ENCODE measurements at places on chromosomes 16 and 17.

DNA sequence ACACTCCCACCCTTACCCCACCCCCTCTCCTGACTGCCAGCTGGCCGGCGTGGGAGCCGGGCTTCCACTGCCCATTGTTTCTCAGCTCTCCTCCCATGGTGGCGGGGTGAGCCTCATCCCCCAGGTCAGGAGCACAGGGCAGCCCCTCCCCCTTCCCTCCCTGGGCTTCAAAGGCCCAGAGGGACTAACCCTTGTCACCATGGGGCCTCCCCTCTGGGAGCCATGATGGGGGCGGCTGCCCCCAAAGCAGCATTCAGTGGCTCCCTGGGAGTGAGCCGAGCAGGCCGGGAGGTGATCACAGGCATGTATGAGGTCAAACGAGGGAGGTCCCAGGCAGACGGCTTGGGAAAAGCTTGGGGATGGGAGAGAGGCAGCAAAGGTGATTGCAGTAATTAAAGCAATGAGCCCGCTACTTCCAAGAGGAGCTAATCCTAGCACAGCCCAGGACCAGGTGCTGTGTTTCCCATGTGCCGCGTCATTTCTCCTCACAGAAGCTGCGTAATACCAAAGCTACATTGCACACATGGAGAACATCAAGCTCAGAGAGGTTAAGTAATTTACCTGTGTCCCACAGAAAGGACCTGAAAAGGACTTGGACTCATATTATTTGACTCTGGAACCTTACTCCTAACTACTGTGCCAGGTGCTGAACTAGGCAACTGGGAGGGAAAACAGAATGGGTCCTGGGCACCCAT is 24.5 kb downstream of the CDK5RAP3 start:
- no peak for DNase-seq

GRCh38 chr16:87094556-87094865 is 222.7 kb downstream of the C16orf95 start:
- DNase-seq = no peak

GRCh38 chr16:88131256-88131655 is 180.0 kb downstream of the BANP start:
- no peak for DNase-seq

- DNase-seq = no peak
Measured at GRCh38 chr16:7376227-7376626, 43.6 kb downstream of the RBFOX1 start.

GRCh38 chr17:28865946-28866752 is 11.3 kb downstream of the ERAL1 start:
- no peak for DNase-seq

- no peak for DNase-seq
Measured at GRCh38 chr16:87685766-87686165, 80.0 kb downstream of the KLHDC4 start.

GRCh38 chr16:87955302-87956097 is 4.3 kb downstream of the BANP start:
- DNase-seq = no peak

DNA sequence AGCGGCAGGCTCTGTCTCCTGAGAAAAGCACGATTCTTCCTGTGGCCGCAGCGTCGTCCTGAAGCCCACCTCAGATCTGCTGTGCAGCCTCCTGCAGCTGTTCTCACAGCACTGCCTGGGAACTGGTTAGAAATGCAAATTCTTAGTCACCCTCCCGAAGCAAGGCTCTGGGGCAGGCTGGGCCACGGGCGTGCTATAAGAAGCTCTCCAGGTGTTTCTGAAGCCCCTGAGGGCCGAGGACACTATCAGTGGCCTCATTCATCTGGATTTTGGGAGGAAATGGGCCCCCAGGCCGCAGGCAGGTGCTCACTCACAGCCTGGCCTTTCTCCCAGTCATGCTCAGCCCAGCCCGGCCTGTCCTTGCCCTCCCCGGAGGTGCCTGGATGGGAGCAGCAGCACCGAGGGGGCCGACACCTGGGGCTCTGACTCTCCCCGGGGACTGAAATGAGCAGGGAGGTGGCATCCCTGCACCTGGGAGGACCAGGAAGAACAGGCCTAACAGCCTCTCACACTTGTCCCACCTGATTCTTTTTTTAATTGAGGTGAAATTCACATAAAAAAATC is 10.4 kb upstream of the NLRC3 start:
- DNase-seq = no peak

- DNase-seq = no peak
Measured at GRCh38 chr16:48335961-48336360, 49.3 kb downstream of the SIAH1 start.

- DNase-seq = no peak
Measured at GRCh38 chr16:11389083-11389482, 43.8 kb downstream of the RMI2 start.

DNA sequence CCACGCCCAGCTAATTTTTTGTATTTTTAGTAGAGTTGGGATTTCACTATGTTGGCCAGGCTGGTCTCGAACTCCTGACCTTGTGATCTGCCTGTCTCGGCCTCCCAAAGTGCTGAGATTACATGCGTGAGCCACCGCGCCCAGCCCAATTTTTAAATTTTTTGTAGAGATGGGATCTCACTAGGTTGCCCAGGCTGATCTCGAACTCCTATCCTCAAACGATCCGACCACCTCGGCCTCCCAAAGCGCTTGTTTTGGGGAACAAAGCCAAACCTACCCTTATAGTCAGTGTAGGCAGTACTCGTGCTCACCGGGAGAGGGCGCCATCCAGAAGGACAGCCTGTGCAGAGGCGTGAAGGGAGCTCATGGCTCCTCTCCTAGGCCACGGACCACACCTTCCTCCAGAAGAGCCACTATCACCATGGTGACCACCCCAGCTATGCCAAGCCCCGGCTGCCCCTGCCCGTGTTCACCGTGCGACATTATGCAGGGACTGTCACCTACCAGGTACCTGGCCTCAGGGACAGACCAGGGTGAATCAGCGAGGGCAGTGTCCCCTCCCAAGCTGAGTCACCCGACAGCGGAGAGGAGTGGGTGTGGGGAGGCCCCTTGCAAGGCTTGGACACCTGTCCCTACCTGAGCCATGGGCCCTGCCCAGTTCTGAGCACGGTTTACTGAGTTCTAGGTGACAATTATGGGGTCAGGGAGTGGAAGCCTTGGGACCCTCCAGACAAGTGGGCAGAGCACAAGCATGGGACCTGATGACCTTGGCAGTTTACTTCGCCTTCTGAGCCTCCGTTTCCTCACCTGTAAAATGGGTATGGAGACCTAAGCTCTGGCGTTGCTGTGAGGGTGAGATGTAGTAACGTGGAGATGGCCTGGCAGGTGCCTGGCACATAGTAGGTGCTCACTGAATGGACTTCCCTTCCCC is 13.7 kb downstream of the MYO15B start:
- peak; percentile 63 for DNase-seq

- DNase-seq = peak; percentile 58
Measured at GRCh38 chr16:2194852-2195321, 1.5 kb downstream of the CASKIN1 start.

DNA sequence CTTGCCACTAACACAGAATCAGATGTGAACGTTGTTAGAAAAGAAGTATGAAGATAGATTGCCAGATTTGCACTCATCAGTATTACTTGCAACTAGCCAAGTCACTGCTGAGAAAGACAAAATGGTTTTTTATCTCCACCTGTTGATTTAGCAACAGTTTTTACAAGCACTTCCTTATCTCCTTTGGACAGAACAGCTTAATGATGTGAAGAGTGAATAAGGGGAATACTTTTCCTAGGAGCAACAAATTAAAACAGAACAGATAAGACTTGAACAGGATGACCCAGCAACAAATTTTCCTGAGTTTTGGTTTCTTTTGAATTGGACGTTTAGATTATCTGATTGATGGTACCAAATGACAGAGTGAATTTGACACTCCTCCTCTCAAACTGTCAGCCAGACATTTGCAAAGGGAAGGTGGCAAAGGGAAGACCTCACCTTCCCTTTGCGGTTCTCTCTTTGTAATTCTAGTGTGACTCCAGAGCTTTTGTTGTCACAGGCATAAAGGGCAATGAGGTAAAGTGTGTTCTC is 130.6 kb downstream of the NLK start:
- no peak for DNase-seq

DNA sequence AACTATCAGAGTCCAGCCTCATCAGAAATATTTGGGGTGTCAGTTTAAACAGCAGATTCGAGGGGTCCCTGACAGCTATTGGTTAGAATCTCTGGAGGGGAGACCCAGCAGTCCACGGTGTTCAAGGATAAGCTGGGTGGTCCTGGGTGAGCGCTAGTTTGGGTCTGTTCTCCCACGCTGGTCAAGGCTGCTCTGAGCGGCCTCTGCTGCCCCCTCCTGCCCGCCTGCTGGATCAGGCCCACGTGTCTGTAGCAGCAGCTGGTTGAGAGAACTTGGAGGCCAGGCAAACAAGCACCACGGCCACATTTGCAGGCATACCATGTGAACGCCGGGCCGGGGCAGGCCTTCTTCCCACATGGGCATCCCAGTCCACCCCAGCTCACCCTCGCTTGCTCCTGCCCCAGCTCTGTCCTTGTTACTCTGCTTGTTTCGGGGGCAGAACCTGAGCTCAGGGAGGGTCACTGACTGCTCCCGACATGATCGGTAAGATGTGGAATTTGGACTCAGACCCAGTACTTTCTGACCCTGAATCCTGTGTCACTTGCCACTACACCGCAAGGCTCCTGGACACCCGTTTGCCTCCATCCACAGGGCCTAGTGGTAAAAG is 7.4 kb downstream of the FOXF1 start:
- DNase-seq = no peak

GRCh38 chr17:49572226-49572625 is 3.4 kb upstream of the NXPH3 start:
- no peak for DNase-seq

DNA sequence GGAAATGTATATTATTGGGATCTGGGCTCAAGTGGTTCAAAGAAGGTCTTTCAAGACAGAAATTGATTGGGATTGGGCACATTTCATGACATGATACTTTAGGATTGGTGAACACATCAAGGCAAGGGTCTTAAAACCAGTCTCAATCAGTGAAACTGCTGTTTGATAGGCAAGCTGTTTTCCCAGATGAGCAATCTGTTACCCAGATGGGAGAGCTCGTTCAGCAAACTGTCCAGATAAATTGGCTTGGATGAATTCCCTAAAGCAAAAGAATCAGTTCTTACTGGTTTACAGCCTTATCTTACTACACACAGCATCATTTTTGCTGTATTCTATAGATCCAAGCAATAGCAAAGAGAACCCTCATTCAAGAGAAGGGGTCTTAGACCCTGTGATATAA is 31.0 kb upstream of the CNEP1R1 start:
- no peak for DNase-seq

DNA sequence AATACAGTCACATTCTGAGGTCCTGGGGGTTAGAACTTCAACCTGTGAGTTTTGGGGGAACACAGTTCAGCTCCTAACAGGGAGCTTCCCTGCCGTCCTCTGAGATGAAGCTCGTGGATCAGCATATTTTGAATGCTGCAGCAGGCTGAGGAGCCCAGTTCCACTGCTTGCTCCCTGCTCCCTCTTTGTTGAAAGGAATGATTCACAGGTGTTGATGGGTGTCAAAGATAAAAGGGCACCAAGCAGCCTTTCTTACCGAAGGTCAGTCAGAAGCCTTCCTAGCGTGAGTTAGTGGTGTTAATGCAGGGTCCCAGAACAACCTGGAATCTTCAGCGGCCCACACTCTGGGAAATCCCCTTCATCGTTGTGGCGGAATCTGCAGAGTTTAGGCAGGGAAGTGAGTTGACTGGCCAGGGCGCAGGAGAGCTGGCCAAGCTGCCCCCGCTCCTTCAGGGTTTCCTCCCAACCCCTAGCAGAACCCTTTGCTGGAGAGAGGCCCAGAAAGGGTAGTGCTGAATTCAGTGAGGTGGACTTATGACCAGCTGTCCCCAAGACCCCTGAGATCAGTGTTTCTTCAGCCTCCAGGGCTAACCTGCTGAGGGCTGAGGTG is 114.8 kb downstream of the GNAO1 start:
- DNase-seq = no peak

- DNase-seq = no peak
Measured at GRCh38 chr17:80998748-80999535, 7.3 kb downstream of the CHMP6 start.

DNA sequence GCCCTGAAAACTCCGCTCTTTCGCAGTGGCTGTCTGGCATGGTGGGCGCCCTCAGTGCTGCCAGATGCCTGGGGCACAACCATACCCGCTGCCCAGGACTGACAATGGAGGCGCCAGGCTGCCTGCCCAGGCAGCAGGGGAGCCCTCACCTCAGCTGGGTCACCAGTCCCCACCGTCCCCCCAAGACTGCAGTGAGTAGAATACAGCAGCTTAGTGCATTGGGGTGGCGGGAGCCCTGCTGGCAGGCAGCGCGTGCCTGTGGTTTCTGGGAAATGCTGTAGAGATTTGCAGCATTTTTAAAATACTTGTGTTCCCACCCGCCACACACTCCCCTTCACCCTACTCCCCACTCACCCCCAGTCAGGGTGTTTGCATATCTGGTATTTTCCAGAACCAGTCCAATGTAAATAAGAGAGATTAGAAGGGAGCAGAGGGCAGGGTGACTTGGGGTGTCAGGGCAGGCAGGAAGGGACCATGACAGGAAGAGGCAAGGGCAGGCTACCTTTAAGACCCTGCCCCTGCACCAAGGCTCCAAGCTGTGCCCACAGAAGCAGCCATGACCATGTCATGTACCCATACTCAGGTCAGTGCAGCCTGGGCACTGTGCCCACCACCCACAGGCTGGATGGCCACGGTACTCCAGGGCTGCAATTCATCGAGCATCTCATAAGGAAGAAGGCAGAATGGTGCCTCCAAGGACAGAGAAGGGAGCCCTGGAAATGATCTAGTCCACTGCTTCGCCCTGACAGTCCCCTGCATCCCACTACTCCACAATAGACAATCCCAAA is 21.5 kb downstream of the MYO18A start:
- DNase-seq = no peak

DNA sequence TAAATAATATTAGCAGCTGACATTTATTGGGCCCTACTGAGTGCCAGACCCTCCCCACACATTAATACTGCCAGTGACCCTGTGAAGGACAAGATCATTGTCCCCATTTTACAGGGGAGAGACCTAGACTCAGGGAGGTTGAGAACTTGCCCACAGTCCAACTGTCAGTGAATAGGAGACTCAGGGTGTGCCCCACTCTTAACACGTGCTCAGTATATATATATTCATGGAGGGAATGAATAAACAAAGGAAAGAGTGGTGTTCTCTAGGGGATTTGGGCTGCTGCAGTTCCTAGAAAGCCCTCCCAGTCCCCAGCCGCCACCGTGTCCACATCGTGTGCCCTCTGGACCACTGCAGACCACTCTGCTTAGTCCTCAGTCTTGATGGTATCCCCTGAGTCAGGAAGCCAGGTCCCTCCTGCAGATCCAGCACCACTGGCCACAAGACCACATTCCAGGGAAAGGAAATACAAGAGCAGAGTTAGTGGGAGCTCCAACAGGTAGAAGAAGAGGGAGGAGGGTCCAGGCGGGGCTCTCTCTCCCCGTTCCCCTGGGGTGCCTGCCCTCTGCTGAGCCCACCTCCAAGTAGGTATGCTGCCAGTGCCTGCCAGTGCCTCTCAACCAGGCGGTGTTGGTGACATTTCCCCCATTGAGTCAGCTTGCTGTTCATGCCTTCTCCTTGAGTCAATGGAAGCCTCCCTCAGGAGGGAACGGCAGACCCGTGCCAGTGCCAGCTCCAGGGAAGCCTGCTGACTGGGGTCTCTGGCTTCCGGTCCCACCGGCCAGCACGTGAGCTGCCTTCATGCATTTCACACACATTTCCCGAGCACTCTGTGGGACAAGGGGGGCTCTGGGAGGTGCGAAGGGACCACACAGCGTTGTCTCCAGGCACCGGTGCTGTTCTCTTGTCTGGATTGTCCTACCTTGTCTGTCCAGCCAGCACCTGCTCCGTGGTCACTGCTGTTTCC is 75.6 kb downstream of the GNAO1 start:
- DNase-seq = no peak

All from CD4-positive, alpha-beta T cell treated with Interleukin-2 at 100 ng/mL for 4 hours (primary cell).